ENCODE measurements at places on chromosomes 1 and 21. TPM values are rescaled to one million over a fixed set of nuclear protein-coding genes. Genes with fewer than 3 reads are reported as not detected.

GRCh38 chr1:210132582-210132981 is 100.0 kb upstream of the SERTAD4 start:
- no peak for DNase-seq

The COL8A2 gene
- total RNA-seq = 0.06 TPM

DNA sequence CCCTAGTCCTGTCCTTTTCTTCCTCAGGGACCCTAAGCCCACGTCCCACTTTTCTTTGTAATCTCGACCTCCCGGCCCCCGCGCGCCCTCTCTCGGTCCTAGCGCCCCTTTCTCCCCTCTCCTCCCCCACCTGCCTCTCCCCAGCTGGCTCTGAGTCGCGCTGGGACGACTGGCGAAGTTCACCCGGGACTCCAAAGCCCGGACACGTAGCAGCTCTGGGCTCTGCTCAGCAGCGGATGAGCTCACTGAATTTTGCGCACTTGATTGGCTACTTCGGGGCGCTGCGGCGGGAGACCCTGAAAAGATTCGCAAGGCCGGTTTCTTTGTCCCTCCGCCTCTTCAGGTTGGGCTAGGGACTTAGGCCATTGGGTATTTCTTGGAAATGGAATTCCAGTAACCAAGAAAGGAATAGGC is 16.3 kb upstream of the ACKR1 start:
- no peak for DNase-seq

- no peak for DNase-seq
Measured at GRCh38 chr1:235730007-235730406, 80.4 kb upstream of the GNG4 start.

DNA sequence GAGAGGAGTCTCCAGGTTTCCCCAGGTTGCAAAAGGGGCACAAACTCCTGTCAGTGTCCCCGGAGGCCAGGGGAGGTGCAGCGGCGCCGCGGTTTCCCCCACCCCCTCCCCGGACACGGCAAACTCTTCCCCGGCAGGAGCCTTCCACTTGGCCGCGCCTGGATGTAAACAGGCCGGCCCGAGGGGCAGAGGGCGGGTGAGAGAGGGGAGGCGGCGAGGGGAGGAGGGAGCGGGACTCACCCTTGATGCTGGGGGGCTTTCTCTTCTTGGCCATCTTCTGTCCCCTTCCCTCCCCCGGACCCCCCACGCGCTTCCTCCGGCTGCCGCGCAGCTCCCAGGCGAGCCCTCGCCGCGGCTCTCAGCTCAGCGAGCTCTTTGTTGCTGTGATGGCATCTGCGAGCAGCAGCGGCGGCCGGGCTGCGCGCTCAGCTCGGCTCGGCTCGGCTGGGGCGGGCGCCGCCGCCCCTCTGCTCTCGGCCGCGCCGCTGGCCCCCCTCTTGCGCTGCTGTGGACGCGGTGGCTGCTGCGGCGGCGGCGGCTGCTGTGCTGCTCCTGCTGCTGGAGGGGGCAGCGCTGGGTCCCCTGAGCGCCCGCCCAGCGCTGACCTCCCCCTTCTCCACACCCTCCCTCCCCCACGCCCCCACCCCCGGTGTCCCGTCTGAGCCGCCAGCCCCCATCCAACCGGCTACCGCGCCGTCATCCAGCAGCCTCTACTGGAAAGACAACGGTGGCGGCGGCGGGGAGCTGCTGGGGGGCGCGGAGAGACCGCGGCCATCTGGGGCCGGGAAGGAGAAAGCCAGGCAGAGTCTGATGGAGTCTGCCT is 4.9 kb upstream of the SLC44A5 start:
- DNase-seq = no peak

- DNase-seq = no peak
Measured at GRCh38 chr1:11037740-11038182, 9.3 kb downstream of the MASP2 start.

- DNase-seq = no peak
Measured at GRCh38 chr1:169287280-169287679, 80.3 kb downstream of the NME7 start.

- DNase-seq = no peak
Measured at GRCh38 chr1:19861034-19861433, 21.2 kb upstream of the OTUD3 start.

- no peak for DNase-seq
Measured at GRCh38 chr1:167409183-167409582, 109.1 kb downstream of the CD247 start.

DNA sequence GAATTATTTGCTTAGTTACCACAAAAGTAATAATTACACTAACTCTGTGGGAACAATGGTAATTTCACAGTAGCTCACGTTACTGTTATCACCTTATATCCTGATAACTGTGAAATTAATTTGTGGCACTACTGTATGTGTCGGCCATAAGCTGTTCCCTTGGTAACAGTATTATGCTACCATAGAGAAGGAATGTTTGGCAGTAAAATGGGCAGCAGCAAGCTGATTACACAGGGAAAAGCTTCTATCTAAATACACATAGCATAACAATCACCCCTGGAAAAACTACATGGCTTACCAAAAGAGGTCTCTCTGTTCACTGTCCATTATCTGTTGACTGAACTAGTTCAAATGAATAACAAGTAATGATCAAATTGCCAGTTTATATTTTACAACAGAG is 124.1 kb downstream of the DPYD start:
- no peak for DNase-seq

GRCh38 chr21:41321211-41321907 is 4.8 kb downstream of the FAM3B start:
- no peak for DNase-seq

GRCh38 chr1:19032701-19033514 is 76.4 kb upstream of the IFFO2 start:
- DNase-seq = no peak

GRCh38 chr21:29413683-29414082 is 115.0 kb downstream of the BACH1 start:
- DNase-seq = no peak

GRCh38 chr1:63073309-63074306 is 248.8 kb upstream of the FOXD3 start:
- DNase-seq = no peak

The GRIK3 gene
- not detected for total RNA-seq

The JUN gene
- total RNA-seq = 89.6 TPM

GRCh38 chr1:234214911-234215892 is 158.1 kb upstream of the COA6 start:
- no peak for DNase-seq

DNA sequence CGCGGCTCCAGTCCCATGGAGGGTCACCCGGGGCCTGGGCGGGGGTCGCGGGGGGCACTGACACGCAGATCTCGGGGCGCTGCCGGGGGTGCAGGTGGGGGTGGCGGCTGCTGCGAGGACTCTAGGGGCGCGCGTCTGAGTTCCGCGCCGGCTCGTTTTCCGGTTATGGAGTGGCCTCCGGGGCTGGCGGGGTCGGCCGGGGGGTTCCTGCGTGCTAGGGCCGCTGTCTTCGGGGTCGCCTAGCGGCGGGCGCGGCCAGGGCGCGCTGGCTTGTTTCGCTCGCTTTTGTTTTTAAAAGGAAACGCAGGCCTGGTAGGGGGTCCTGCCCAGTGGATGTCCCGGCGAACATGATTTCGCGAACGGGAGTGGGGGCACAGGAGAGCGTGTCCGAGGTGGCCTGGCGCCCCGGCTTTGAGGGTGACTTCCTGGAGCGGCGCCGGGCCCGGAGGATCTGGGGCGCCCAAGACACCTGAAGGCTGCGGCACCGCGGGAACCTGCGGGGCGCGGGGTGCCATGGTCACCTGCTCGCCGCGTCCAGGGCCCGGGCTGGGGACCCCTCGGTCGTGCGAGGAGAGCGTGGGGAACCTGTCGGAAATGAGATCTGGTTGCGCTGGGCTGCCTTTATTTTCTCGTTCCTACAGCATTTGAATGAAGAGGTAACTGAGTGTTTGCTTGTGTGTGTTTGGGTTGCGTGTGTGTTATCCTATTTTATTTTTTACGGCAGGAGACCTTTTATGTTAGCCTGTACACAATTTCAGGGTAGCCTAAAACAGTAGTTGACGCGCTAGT is 618 bp downstream of the ETS2 start:
- no peak for DNase-seq

DNA sequence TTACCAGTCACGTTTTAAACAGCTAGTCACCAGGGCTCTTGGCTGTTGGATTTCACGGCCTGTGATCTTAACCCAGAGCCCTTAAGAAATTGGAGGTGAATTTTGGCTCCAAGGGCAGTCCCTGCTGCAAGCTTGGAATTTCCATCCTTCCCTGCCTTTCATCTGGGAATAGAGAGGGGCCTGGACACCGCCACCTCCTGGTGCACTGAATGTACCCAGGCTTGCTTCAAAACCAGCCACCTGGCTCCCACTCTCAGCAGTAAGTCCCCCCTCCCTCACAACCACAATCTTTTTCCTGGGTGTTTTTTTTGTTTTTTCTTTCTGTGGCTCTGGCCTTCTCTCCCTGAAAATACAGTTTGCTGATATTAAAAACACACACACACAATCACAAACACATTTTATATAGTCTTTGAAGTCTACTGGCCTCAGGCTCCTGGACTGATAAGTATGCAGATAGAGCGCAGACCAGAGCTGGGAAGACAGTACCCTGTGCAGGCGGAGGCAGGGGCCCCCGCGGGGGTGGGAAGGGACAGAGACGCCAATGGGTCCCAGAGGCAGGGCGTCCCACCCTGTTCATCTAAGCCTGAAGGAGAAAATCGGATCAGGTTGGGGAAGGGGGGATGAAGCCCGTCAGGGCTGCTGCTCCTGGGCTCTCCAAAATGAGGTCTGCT is 65.8 kb upstream of the IGSF21 start:
- DNase-seq = no peak

GRCh38 chr1:168320800-168321450 is 40.2 kb downstream of the TBX19 start:
- peak; percentile 59 for DNase-seq

- DNase-seq = no peak
Measured at GRCh38 chr1:109634292-109634691, 14.7 kb downstream of the AMPD2 start.

- peak; percentile 42 for DNase-seq
Measured at GRCh38 chr1:107870696-107871095, 94.3 kb downstream of the VAV3 start.

The TRIM58 gene
- 6.0 TPM for total RNA-seq

DNA sequence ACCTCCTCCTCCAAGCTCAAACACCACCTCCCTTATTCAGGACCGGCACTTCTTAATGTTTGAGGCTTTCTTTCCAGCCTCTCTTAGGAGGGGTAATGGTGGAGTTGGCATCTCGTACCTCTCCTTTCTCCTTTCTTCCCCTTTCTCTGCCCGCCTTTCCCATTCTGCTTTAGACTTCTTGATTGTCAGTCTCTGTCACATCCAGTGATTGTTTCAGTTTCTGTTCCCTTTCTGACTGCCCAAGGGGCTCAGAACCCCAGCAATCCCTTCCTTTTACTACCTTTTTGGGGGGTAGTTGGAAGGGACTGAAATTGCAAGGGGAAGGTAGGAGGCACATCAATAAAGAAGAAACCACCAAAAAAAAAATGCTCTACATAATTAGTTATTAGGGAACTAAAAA is 5.6 kb downstream of the ELK4 start:
- DNase-seq = no peak

- no peak for DNase-seq
Measured at GRCh38 chr1:235052067-235053008, 76.3 kb downstream of the TOMM20 start.

GRCh38 chr1:221310180-221310579 is 430.9 kb downstream of the HLX start:
- DNase-seq = no peak

The RHOU gene
- total RNA-seq = 0.14 TPM

The OR10J1 gene
- not detected for total RNA-seq

The ABCG1 gene
- not detected for total RNA-seq

DNA sequence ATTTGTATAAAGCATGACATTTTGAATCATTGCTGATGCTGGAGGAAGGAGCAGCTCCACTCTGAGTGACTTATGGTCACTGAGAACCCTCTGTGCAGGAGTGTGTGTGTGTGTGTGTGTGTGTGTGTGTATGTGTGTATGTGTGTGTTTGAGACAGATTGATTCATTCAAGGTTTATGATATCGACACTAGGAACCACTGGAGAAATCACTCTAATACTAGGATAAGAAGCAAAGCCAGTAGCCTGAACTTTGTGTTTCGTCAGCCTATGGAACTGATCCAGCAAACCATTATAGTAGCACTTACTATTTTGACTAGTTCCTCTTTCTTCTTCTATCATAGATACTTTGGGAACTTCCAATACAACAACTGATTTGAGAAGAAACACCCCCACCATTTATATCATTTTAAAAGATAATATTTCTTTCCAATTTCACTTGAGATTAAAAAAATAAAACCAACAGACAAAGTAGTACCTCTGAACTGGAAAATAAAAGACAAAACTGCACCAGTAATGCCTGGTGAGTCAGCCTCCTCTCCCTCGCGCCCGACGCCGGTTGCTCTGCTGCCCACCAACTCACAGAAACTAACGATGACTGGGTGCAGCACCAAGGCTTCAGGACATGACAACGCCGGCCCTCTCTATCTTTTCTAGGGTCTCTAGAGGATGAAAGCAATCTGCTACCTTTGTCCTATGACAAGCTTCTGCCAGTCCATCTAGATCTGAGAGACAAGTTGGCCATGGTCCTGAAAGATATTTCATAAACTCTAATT is 20.9 kb downstream of the SLAMF1 start:
- DNase-seq = no peak

- no peak for DNase-seq
Measured at GRCh38 chr1:88052167-88052566, 631.9 kb upstream of the PKN2 start.

The TMEM269 gene
- total RNA-seq = not detected

DNA sequence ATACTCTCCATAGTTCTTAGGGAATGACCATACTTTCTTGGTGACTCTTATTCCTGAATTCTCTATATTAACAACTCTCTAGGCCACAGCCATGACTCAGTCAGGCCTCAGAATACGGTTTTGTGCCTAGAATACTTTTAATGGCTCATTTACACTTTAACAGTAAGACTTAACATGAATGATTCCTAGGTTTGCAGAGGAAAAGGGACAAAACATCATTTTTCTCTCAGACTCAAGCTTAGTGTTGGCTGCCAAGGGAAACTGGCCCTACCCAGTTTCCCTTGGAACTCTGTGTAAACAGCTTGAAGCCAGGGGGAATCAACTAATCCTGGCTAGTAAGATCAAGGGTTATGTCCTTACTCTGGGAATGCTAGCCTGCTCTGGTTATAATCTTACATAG is 164.9 kb upstream of the PKN2 start:
- peak; percentile 15 for DNase-seq

The KCNT2 gene
- total RNA-seq = 1.7 TPM

- DNase-seq = no peak
Measured at GRCh38 chr1:224533517-224533916, 82.6 kb upstream of the CNIH3 start.

DNA sequence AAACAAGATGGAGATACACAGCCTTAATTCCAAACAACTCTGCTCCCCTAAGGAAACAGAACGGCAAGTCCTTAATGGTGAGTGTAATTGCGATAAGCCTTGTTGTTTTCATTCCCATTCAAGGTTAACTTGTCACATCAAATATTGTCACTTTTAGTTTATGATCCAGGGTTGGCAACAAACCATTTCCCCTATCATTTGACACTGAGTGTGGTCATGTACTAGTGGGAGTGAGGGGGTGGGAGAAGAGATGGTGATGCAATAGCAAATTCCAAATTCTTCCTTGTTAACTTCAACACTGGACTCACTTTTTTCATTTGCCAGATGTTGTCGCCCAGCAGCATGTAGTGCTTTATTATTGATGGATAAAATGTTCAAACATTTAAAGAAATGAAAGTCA is 140.4 kb downstream of the ZNF326 start:
- no peak for DNase-seq

Measured in epithelial cell of proximal tubule (primary cell).